Osteoblast (primary cell): ENCODE measurements at places on chromosomes 1 and 21. TPM values are rescaled to one million over a fixed set of nuclear protein-coding genes. Genes with fewer than 3 reads are reported as not detected.

FLG2 gene
- total RNA-seq, result not detected in 2 replicates

TTC24 gene
- total RNA-seq, result not detected in 2 replicates

TFF2 gene
- not detected in 2 replicates for total RNA-seq

RGS16 gene
- total RNA-seq, result under 0.01 and 0.29 TPM in 2 replicates

SLC2A5 gene
- 11.2 and 22.4 TPM in 2 replicates for total RNA-seq

CHI3L2 gene
- 2.4 and 2.9 TPM in 2 replicates for total RNA-seq

TFF3 gene
- not detected in 2 replicates for total RNA-seq

FCAMR gene
- total RNA-seq, result not detected in 2 replicates

ESRRG gene
- total RNA-seq, result under 0.01 TPM in 1 of 2 replicates, not detected in the other

KRTAP12-3 gene
- total RNA-seq, result not detected in 2 replicates

LAD1 gene
- not detected in 2 replicates for total RNA-seq

RPL5 gene
- total RNA-seq, result 827 and 962 TPM in 2 replicates

PGM1 gene
- total RNA-seq, result 126 and 128 TPM in 2 replicates

A3GALT2 gene
- under 0.01 TPM in 1 of 2 replicates, not detected in the other for total RNA-seq
